ENCODE measurements at places on chromosomes 3 and 15.

DNA sequence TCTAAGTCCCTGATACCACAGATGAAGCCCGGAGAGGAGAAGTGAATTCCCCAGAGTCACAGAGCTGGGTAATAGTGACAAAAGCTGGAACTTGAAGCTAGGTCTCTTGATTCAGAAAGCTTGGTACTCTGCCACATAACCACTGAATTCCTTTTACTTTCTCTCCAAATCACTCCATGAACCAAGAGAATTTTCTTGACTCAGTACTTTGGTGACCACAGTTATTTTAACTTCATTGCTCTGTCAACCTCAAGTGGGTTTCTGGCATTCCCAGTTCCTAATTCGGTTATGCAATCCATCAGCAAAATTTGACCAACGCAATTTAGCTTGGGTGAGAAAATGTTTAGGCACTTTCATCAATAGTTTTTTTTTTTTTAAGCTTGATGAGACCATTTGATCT is 61.0 kb upstream of the PPARG start:
- DNase-seq: no peak

DNA sequence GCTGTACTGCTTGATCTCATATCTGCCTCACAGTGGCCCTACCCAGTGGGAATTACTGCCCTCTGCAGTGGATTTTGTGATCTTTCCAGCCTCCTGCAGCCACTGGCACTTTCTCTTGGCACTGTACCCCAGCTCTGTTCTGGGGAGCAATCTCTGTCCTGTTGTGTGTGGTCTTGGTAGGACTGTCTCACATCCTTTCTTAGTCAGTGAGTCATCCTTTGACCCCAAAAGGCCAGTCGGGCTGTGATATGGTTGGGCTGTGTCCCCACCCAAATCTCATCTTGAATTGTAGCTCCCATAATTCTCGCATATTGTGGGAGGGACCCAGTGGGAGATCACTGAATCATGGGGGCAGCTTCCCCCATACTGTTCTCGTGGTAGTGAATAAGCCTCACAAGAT is 133.3 kb upstream of the TPM1 start:
- DNase-seq: no peak

GRCh38 chr3:99765042-99765942 is 52.4 kb upstream of the CMSS1 start:
- no peak for DNase-seq

DNA sequence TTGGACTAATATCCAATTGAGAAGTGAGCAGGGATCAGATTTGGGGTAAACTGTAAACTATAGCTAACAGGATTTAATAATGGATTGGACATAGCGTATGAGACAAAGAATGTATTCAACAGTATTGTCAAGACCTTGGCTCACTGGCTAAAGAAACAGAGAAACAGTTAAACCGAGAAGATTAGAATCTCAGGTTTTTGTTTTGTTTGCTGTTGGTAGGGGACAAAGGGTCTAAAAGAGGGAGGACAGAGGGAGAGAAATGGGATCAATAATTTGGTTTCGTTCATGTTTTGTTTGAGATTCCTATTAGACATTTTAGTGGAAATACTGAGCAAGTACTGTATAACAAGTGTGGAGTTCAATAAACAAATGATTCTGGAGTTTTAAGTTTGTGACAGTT is 28.6 kb downstream of the CLDN1 start:
- no peak for DNase-seq

DNA sequence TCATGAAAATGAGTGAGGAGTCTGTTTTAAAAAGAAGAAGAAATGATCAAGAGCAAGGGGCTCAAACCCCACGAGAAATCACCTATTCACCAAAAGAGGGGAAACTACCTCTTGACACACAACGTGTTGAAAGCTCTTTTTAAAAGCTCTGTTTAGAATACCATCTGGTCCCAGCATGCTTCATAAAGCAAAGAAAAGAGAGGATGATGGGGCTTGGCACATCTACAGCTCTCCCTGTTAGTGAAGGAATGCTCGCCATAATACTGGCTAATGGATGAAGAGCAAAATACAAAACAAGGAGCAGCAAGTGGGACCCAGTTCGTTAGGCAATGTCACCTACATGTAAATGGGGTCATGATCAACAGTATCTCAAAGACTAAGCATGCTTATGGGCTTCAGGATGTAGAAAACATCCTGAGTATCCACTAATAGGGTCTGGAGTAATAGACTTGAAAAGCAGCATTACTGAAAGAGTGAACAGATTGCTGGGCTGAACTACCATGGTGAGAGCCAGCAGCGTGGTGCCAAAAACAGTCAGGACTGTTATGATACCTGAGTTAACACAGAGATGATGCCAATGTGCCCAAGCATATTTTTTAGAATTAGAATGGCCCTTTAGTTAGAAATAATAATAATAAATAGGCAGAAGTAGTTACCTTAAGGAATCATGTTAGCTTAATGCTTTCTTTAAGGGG is 159.7 kb upstream of the POU1F1 start:
- DNase-seq: no peak

Measured in stimulated activated CD4-positive, alpha-beta T cell treated with anti-CD3 and anti-CD28 coated beads, Interleukin-12 subunit alpha, Interleukin-12 subunit beta, amount 100 ng/mL, for 48 hours (primary cell).